SW480 (cell line): ENCODE measurements at places on chromosomes 12 and 14.

DNA sequence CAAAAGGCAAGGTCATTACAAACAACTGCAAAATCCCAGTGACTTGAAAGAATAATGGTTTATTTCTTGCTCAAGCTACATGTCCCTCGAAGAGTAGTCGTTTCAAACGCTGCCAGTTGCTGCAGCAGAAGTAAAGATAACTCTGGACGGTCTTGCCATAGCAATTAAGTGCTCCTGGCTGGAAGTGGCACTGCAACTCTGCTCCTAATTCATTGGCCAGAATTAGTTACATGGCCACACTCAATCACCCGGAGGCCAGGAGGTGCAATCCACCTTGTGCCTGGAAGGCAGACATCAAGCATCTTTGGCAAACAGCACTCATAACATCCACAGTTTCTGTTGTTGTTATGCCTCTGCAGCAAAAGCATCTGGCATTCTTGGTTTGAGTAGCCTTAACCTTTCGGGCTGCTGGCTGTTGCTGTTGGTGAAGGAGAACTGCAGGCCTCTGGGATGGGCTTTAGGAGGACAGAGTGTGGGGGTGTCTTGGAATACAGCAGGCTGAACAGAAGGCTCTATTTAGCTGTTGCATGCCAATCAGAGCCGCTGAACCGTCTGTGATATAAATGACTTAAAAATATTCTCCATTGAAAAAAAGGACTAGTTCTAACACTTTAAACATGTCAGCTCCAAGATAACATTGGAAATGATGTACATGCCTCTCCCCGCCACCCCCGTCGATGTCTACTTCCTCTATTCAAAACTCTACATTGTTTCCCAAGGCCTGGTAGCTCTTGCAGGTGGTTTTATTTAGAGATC is 123.5 kb upstream of the DYRK2 start:
- no peak for DNase-seq

- peak; percentile 87 for DNase-seq
Observed at GRCh38 chr12:25130741-25131188, 64.2 kb downstream of the DNAI7 start.

- peak; percentile 39 for DNase-seq
Observed at GRCh38 chr12:114834621-114835020, 150.6 kb upstream of the TBX3 start.

DNA sequence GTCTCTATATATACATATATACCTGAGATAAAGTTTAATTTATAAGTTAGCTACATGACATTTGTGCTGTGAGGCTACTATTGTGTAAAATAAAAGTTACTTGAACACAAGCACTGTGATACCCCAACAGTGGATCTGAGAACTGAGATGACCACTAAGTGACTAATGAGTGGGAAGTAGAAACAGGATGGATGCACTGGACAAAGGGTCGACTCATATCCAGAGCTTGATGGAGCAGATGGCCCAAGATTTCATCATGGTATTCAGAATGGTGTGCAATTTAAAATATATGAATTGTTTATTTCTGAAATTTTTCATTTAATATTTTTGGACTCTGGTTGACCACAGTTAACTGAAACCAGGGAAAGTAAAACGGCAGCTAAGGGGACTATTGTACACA is 908.6 kb upstream of the MDGA2 start:
- DNase-seq = peak; percentile 9

DNA sequence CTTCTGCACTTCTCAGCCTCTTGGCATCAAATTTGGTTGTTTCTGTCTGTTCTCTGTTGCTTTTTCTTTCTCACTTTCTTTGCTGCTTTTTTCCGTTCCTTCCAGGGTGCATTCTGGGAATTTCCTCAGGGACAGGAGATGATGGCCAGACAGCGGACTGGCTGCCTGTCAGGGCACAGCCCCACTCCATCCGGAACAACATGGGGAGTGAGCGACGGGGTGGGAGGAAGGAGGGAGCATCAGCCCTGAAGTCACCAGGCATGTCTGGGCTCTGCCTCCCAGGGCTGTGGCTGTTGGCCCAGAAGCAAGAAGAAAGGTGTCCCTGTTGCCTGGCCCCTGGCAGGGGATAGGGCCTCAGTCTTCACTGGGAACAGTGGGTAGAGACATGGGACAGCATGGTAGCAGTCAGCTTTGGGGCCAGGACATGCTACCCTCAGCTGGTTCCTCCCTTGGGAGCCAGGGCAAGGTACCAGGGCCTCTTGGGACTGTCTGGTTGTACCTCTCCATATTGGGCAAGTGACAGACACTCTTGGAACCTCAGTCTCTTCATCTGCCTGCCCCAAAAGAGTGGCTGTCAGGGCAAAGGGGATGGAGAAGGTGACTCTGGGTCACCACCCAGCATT is 8.6 kb downstream of the PGF start:
- DNase-seq = no peak

DNA sequence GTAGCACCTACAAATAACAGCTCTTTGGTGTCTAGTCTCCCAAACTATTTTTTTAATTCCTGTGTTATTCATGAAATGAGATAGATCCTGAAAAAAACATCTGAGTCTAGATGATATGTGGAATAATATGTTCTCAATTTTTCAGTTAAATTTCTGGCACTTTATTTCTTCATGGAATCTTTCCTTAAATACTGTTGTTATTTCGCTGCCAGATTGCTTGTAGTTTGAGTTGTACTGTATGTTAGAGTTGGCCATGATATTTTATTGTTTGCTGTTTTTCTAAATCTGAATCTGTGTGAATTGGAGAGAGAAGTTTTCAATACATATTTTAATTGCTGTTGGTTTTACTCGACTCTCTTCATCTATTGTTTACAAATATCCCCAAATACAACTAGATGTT is 500.5 kb downstream of the EGLN3 start:
- DNase-seq = no peak

GRCh38 chr14:48983351-48983888 is 602.8 kb downstream of the RPS29 start:
- no peak for DNase-seq

DNA sequence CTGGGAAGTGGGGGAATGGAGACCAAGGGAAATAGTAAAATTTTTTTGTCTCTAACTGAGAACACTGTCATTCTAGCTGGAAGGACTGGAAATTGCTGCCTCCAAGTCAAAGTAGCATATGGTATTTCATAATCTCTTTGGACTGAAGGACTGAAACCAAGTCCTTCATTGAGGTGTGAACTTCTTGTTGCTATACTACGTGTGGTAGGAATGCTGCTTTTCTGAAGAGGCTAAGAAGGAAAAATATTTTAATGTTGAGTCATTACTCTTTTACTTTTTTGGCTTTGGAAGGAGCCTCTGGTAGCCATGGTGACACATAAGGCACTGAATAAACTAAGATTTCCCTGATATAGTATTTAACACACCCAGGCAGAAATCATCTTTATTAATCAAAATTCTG is 465.4 kb downstream of the NPAS3 start:
- DNase-seq = no peak

DNA sequence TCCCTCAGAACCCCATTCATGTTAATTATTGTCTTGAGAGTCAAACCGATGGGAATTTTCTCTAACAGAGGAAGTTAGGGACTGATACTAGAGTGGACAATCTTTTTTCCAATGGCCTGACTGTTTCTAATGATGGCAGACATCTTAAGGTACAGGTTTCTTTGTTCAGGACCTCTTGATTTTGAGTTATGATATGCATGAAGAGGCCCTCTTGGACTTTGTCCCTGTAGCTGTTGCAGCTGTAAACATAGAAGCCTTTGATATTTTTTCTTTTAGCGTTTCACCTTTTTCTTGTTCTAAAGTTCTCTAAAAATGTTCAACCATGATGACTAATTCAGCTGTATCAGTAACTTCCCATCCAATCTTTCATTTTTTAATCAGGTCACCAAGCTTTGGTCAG is 53.0 kb downstream of the LGR5 start:
- DNase-seq = no peak

GRCh38 chr12:54357506-54358190 is 6.6 kb downstream of the GPR84 start:
- no peak for DNase-seq

- no peak for DNase-seq
Observed at GRCh38 chr12:78316631-78317468, 486.2 kb downstream of the NAV3 start.

DNA sequence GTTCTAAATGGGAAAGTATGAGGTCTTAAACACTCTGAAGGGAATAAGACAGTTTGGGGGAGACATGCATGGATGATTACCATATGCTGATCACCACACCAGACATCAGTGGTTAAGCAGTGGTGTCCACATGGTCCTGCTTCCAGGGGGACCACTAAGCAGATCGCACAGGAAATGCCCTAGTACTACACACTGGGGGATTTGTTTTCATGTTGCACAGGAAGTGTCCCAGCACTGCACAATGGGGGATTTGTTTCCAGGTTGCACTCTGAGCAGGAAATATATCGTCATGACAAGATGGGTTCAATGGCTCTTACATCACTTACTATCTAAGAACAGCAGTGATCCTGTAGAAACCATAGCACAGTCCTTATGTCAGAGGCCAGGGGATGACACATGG is 245.5 kb downstream of the BCL11B start:
- DNase-seq = no peak

DNA sequence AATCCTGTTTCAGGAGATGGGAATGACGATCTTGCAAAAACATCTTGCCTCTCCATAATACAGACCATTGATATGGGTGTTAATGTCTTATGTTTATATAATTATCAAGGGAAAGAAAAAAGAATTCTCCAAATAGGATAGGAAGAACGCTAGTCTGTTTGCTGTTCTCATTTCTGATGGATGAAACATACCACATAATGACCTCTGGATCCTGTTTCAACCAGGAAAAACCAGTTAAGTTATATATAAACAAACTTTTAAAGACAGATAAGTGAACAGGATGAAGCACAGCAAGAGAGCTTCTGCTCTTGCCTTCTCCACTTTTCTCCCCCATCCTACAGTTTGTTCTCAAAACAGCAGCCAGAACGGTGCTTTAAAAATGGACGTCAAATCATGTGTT is 27.8 kb downstream of the COQ6 start:
- DNase-seq = no peak

- no peak for DNase-seq
Observed at GRCh38 chr12:12604740-12605139, 6.9 kb upstream of the CREBL2 start.

DNA sequence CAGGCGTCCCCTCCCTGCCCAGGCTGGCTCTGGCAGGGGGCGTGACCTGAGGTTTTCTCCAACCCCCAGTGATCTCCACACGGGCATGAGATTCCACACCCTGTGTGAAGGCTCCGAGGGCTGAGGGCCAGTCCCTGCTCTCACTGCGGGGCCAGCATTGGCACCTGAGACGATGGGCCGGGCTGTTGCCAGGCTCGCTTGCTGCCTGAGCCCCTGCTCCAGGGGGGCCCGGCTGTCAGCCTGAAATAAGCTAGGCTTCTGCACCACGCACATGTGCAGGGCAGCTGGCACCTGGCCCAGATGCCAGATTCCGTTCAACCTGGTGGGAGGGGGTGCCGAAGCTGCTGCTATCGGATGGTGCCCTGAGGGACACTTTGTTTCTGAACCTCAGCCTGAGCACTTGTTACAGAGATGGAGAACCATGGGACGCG is 196.5 kb upstream of the PRMT8 start:
- DNase-seq = no peak

GRCh38 chr12:79982086-79983062 is 47.5 kb upstream of the PPP1R12A start:
- no peak for DNase-seq

GRCh38 chr14:75381642-75382041 is 46.2 kb upstream of the JDP2 start:
- no peak for DNase-seq

DNA sequence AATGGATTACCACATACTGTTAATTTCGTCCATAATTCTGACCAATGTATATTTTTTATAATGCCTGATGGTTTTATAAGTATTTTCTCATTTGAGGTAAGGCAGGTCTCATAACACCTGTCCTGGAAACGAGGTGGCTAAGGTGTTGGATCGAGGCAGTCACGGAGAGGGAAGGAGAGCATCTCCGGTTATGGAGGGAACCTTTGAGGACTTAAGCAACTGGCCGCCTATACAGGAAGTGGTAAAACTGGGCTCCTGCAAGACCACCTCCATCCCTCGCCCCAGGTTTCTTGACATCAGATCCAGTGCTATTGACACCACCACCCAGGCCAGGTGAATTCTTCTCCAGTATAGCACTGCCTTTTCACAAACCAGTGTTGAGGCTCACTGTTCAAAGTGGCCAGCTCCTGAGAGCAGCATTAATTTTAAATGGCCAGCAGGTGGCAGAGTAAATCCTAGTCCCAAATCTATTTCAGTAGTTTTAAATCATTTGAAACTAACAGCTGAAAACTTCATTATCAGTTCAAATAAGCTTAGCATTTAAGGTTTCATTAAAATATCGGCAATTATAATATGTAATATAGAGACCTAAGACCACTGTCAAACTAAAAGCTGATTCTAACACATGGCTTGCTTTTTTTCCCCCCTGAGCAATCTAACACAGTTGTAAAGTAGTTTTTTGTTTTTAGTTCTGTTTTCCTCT is 100.8 kb downstream of the PPM1A start:
- peak; percentile 27 for DNase-seq

- DNase-seq = no peak
Observed at GRCh38 chr12:5430641-5431603, 986 bp upstream of the NTF3 start.
